ENCODE measurements at places on chromosomes 13 and 19.

- DNase-seq: no peak
These were observed at the start of gene CSNK1G2 for GRCh38 chr19:1941146-1942077. Gene CSNK1G2 (plus strand): TSS chr19:1941172. CDS start chr19:1969773, 28,601 bp downstream.

- DNase-seq: no peak
These were observed 73.2 kb downstream of the GGACT start for GRCh38 chr13:100515410-100515800.

DNA sequence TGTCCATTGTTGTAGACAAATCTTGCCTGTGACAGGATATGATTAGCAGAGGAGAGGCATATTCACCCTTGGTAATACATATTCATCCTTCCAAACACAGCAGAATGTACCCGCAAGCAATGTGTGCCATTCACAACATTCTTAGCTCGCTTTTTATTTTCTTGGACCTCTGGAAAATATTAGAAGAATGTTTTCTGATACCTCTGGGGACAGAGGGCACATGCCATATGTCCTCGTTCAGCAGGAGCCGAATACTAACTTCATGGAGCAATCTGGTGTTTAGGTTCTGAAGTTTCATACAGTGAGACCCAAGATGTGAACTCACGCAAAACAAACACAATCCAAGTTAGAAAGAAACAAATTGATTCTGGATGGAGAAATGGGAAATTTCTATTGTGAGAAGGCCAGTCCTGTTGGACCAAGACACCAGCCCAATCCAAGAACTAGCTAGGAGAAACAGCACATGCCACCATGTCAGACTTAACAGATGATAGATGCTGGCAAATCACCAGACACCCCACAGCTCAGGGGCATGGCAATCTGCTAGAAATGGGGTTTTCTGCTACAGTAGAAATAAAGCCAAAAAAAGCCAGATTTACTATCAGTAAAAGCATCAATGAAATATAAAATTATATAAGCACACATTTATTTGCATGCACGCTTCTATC, 297.4 kb downstream of the DCLK1 start:
- no peak for DNase-seq

DNA sequence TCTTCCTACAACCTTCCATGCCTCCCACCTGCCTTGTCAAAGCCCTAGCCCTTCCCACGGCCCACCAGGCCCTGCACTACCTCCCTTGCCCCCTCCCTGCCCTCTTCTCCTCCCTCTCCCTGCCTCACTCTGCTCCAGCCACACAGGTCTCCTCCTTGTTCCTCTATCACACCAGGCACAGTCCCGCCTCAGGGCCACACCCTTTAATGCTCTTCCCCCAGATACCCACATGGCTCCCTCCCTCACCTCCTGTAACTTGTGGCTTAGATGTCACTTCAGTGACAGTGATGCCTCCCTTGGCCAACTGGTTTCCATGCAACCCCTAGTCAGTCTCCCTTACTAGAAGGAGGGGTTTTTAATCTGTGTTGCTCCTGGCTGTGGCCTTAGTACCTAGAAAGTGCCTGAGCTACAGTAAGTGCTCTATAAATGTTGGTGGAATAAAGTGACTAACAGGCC, 1.3 kb downstream of the SIRT6 start:
- DNase-seq: no peak

GRCh38 chr19:18420930-18421329, 1.7 kb downstream of the SSBP4 start:
- no peak for DNase-seq

DNA sequence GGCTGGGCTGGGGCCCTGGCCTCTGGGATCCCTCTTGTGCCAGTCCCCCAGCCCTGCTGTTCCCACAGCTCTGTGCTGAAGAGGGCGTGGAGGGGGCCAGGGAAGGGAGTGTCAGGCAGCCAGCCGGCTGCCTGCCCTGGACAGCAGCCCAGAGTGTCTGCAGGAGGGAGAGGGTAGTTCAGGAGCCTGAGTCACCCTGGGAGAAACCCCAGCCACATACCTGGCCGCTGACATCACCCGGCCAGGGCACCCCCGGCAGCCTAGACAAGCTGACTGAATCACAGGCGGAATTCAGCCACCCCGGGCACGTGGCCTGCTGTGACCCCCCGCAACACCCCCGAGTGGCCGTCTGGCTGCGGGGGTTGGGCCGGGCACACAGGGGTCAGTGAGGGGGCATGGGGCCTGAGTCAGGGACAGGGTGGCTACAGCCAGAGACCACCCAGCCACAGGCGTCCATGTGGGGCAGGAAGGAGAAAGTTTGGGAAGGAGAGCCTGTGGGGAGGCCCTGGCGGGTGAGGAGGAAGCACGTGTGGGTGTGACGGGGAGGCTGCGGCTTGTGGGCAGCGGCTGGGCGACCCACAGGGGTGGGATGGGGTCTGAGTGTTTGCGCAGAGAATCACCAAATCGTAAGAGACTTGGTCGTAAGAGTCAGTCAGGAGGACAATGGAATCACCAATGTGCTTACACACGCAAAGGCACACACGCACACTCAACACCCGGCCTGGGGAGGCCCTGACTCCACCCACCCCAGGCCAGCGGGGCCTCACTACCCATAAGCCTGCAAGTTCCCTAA, 11.9 kb upstream of the FOSB start:
- DNase-seq: peak; percentile 98

- DNase-seq: no peak
These were observed 22.4 kb upstream of the RNASEH2B start for GRCh38 chr13:50887151-50887550.

- no peak for DNase-seq
These were observed 2.5 kb upstream of the NR2F6 start for GRCh38 chr19:17248011-17248776.
